ENCODE measurements at places on chromosomes 13 and 19. TPM values are rescaled to one million over a fixed set of nuclear protein-coding genes. Genes with fewer than 3 reads are reported as not detected.

The TRIP10 gene
- total RNA-seq: 40.2 TPM

GRCh38 chr13:103386341-103386740 is 320.1 kb upstream of the SLC10A2 start:
- no peak for DNase-seq

- DNase-seq: no peak
Measured at GRCh38 chr19:16185768-16186123, 536 bp downstream of the FAM32A start.

- no peak for DNase-seq
Measured at GRCh38 chr13:26585136-26585535, 27.7 kb downstream of the WASF3 start.

GRCh38 chr13:50128428-50128931 is 113.2 kb downstream of the KCNRG start:
- peak; percentile 6 for DNase-seq

DNA sequence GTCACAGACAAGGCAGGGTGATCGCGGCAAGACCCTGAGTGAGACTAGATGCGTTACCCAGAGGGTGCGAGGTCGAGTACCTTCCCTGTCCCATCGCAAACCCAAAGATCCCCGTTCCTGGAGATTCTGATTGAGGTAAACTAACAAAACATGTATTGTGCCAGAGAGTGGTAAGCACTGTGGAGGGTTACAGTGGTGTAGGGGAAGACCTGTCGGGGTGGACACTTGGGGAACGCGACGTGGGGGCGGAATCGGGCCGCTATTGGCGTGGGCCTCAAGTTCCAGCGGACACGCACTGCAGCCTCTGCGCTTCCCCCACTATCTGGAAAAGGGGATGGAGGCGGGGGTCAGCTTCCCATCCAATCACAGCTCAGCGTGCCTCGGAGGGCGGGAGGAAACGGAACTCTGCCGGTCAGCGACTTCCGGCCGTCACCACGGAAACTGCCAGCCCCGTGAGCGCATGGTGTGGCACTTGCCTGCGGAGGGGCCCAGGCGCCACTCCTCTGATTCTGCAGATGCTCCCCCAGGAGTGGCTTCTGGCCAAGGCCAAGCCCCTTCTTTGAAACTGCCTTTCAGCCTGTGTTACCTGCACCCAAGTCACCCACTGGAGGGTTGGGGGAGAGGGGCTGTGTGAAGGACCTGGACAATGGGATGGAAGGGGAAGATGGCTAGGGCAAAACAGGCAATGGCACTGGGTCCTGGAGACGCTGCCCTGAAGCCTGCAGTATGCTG is 1.0 kb upstream of the UBE2M start:
- DNase-seq: no peak

- DNase-seq: no peak
Measured at GRCh38 chr19:15684828-15685227, 11.9 kb downstream of the CYP4F12 start.
